ENCODE measurements at places on chromosomes 3 and 15.

DNA sequence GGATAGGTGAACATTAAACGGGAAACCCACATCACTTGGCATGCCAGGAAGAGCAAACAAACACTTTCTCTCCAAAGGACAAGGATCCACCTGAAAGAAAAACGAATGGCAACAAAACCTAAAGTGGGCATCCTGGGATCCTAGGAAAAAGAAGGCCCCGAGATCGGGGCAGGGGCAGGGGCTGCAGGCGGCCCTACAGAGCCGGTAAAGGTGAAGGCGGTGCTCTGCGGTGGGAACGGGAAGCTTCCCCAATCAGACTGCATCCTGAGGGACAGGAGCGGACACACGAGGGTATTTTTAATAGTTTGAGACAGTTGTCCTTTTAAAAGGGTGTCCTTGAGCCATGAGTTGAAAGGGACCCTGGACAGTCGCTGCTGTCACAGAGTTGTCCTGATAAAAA is 24.9 kb upstream of the GABRA5 start:
- DNase-seq = no peak

- DNase-seq = no peak
These were observed 13.3 kb downstream of the STAC start for GRCh38 chr3:36393563-36393962.

- no peak for DNase-seq
These were observed 12.4 kb upstream of the USP13 start for GRCh38 chr3:179640469-179640868.

- DNase-seq = no peak
These were observed 64.0 kb downstream of the USP13 start for GRCh38 chr3:179716811-179717210.

DNA sequence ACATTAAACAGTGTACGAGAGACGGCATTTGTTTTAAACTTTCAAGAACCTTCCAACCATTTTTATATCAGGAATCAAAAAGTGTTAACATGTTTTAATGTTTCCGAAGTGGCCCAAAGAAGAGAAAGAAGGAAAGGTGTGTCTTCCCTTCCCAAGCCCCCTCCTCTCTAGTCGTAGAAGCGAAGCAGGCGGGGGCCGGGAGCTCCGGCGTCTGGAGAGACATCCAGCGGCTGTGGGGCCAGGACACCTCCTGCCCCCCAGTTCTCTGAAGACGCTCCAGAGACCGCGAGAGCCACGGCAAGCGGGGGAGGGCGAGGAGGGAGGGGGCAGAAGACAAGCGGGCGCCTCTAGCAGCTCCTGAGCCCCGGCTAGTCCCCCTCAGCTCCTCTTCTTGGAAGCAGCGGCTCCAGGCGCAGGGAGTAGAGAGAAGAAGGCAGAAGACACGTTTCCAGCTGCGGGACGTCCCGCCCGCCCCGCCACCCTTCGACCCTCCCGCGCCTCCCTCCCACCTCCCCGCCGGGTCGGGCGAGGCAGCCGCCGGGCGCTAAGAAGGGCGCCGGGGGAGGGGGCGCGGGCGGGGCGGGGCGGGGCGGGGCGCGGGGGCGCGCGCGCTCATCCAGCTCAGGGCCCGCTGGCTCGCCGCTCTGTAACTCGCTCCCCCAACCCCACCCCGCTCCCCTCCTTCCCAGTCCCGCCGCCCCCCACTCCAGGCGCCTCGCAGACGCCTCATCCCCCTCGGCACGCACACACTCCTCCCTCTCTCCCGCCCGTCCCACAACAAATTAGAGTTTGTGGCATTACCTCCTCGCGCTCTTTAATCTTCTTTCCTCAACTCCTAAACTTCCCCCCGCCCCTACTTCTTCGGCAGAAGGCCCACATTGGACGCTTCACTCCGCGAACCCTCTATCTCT is at the start of gene ZBTB20:
TSS of gene ZBTB20 (minus strand) at position 871 of the 911 bp plus-strand sequence.
- peak; percentile 38 for DNase-seq

DNA sequence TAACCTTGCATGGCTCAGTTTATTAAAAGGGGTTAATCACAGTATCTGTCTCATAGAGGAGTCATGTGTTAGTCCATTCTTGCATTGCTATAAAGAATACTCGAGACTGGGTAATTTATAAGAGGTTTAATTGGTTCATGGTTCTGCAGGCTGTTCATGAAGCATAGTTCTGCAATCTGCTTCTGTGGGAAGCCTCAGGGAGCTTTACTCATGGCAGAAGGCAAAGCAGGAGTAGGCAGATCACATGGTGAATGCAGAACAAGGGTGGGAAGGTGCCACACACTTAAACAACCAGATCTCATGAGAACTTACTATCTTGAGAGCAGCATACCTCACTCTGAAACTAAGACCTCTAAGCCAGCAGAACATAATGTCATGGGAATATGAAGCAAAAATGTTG is 42.2 kb upstream of the PTX3 start:
- no peak for DNase-seq

DNA sequence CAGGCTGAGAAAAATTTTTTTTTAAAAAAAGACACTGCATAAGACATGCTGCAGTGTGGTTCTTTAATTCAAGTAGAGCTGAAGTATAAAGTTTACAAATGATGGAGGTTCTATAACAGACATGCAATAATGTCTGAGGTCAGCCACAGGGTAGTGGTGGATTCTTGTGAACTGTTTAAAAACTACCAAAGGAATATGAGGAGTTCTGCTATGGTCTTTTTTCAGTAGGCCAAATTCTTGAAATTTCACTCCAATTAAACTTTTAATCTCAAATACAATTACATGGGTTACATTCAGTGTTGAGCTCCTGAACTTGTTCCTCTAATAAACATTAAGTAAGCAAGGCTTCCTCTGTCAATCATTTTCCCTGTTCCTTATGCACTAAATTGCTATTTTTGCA is 122.7 kb downstream of the PLD1 start:
- DNase-seq = no peak

DNA sequence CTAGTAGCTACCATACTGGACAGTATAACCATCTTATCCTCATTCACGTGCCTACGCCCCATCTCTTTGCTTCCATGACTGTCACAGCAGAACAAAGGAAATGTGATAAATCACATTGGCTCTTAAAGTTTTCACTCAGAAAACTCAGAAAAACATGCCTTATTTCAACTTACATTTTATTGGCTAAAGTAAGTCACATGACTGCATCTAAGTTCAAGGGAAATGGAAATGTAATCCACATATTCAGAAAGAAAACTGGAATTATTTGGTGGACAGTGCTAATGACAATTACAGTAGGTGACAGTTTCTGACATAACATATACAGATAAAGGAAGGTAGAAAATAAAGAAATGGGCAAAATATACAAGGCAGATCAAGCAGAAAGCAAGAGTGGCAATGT is 37.4 kb upstream of the VILL start:
- DNase-seq = no peak

GRCh38 chr15:89502867-89503595 is 6.6 kb upstream of the RHCG start:
- DNase-seq = no peak

- no peak for DNase-seq
These were observed 15.9 kb upstream of the DOCK3 start for GRCh38 chr3:50658831-50659230.

GRCh38 chr15:56719021-56719612 is 14.2 kb downstream of the ZNF280D start:
- no peak for DNase-seq

GRCh38 chr15:62927196-62927595 is 115.4 kb upstream of the TPM1 start:
- DNase-seq = no peak

- peak; percentile 55 for DNase-seq
These were observed at the start of gene DUT for GRCh38 chr15:48330855-48331795. Gene DUT (plus strand): TSS chr15:48331429. CDS start chr15:48331516, 87 bp downstream.

- DNase-seq = no peak
These were observed 184.5 kb downstream of the FHIT start for GRCh38 chr3:61066800-61067199.
